ENCODE measurements at places on chromosomes 16 and 17. TPM values are rescaled to one million over a fixed set of nuclear protein-coding genes. Genes with fewer than 3 reads are reported as not detected.

Gene C16orf96
- not detected for total RNA-seq

DNA sequence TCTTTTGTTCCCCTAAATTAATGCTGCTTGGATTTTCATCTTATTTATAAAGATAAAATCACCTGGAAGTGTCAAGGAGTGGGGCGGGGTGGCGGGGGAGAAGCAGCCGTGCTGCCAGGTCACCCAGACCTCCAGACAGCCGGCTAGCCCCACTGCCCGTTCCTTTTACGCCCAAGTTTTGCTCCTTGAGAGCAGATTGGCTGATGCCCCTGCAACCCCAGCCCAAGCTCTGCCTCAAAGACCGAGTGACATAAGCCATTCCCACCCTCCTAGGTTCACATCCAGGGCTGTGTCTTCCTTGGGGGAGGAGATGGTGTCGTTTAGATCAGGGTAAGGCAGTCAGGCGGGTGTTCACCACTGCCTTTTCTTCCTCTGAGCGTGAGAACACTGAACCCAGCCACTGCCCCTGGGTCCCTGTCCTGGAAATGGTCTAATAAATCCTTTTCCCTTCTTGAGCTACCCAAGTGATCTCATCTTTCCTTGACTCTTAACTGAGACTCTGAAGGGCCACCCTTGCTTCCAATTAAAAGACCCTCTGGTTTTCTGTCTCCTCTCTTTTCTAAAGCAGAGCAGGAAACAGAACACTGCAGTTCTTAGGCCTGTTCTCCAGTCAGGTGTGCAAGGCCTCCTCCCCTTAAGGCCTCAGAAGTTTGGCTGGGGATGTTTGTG, 5.7 kb downstream of the PDF start:
- DNase-seq = no peak

GRCh38 chr17:65918916-65919315, 273.0 kb downstream of the CEP112 start:
- no peak for DNase-seq

DNA sequence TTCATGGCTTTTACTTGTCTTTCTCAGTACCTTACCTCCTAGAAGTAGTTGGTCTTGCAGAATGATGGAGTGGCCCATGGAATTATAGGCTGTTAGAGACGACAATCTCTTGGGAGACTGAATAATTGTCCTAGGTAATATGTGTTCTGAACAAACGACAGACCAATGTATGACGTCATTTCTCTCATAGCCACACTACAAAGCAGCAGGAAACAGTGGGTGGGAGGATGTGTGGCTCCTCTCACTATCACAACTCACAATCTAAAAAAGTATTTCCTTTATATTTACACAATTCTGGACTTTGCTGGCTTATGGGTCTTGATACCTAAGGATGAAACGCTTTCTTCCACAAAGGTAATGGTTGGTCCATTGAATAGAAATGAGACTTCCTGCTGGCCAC, 183.9 kb downstream of the TOX3 start:
- DNase-seq = no peak

GRCh38 chr17:41666237-41666641, 22.4 kb upstream of the EIF1 start:
- DNase-seq = peak; percentile 61

DNA sequence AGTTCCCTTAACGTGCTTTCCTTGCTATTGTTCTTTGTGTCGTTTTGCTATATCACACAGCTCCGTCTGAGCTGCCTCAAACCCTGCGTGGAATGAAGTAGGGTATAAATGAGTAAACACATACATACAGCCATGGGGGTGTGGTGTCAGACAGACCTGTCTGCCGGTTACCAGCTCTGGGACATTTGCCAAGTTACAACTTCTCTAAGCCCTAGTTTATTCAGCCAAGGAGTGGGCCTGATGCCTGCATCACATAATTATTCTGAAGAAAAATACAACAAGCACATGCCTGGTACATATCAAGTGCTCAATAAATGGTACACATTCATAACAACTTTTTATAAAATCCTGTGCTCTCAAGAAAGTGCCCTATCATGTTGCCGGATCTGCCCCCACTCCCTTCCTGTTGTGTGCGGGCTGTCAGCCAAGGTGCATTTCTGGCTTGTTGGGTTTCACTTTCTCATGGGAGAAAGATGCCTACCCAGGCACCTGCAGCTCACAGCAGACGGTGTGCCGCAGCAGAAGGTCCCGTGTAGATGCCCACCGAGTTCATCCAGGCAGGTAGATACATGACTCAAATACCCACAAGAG, 30.5 kb downstream of the SMPD3 start:
- DNase-seq = peak; percentile 28

DNA sequence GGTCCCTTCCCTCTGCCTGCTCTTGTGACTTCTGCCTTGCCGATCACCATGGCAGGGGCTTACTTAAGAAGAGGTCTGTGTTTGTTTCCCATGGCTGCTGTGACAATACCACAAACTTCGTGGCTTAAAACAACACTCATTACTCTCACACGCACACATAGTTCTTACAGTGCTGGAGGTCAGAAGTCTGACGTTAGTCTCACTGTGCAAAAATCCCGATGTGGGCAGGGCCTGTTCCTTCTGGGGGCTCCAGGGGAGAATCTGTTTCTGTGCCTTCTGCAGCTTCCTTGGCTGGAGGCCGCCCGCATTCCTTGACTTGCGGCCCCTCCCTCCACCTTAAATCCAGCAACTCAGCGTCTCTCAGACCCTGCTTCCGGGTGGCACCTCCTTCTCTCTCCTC, 249.2 kb upstream of the GSE1 start:
- DNase-seq = peak; percentile 62

GRCh38 chr17:38673707-38674013, 1.1 kb downstream of the EPOP start:
- DNase-seq = no peak

DNA sequence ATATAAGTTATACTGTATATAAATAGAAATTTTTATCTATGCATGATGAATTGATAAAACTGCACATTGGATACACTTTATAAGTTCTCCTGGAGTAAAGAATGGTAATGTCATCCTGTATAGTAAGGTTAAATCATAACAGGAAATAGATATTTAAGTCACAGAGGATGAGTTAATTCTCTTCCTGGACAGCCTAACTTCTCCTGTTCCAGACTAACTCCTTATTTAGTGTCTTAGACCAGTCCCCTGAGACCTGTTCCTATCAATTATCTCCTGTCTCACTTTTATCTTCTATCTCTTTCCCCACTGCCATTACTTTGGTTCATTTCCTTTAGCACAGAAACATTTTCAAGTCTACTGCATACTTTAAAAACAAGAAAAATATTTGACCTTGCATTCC, 46.5 kb downstream of the SSH2 start:
- peak; percentile 20 for DNase-seq

GRCh38 chr16:65579050-65579449, 457.2 kb upstream of the CDH11 start:
- no peak for DNase-seq
